Bronchial epithelial cell (primary cell): ENCODE measurements at places on chromosomes 6 and 20.
A peak's percentile ranks its signal among the peaks of the same experiment; 100 is the strongest.

DNA sequence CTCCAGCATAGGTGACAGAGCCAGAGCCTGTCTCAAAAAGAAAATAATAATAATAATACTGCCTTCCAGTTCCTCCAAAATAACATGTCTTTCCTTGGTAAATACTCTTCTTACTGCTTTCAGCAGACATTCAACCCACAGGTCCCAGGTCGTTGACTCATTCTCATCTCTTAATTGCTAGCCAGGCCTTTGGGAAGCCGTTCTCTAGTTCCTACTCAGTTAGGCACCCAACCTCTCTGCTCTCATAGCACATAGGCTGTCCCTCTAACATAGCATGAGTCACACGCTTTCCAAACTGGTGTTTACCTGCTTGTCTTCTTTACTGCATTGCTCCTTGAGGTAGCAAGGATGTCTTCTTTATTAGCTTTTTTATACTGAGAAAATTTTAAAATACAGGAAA lies 98.8 kb downstream of the LAMA2 start:
- peak; percentile 45 for DNase-seq

DNA sequence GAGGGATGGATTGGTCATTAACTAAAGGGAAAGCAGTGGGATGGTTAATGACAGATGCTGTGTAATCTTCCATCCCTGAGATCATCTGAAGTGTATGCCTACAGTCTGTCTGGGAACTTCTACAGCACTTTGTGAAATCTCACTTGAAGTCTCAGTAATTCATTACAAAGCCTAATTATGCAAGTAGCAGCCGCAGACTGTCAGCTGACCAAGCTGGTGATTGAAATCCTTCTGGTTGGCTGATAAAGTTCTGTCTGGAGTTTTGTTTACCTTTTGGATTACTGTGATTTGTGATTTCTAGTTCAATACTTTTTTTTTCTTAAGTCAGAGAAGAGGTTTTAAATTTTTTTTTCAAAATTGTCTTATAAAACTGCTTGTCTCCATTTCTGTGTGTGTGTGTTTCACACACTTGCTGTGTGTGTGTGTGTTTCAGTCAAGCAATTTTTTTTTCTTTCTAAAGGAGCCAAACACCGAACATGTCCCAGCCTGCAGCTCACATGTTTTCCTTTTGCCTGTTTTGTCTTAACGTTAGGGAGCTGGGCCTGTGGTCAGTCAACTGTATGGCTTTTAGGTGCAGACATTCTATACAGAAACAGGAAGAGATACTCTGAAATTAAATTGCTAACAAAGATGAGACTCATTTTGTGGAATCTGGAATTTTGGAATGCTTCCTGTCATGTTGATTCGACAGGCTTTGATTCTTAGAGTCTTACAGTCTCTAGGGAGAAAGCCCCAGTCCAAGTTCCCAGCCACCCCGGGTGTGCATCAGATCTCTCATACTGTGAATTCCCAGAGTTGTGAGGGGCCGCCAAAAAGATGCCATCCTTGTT lies 28.5 kb upstream of the ADGRF4 start:
- DNase-seq, result peak; percentile 95

- DNase-seq, result no peak
Measured at GRCh38 chr6:14550822-14551221, 433.2 kb downstream of the CD83 start.

DNA sequence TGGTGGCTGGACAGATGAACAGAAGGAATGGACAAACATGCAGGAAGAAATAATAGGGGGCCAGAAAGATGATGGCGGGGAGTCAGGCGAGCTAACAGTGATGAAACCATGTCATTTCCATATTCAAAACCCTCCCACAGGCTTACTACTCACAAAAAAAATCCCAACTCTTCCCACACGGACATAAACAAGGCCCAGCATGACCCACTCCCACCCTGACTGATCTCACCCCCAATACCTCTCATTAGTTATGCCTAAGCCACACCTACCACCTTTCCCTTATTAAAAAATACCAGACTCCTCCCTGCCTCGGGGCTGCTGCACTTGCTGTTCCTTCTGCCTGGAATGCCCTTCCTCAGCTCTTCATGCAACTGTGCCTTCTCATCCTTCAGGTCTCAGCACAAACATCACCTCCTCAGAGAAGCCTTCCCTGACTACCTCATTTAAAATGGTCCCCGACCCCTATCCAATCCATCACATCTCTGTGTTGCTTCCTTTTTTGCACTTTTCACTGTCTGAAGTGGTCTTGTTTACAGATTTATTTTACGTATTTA lies 145.8 kb downstream of the PREX1 start:
- DNase-seq, result no peak

GRCh38 chr6:87784690-87785089 lies 82.7 kb upstream of the AKIRIN2 start:
- no peak for DNase-seq

DNA sequence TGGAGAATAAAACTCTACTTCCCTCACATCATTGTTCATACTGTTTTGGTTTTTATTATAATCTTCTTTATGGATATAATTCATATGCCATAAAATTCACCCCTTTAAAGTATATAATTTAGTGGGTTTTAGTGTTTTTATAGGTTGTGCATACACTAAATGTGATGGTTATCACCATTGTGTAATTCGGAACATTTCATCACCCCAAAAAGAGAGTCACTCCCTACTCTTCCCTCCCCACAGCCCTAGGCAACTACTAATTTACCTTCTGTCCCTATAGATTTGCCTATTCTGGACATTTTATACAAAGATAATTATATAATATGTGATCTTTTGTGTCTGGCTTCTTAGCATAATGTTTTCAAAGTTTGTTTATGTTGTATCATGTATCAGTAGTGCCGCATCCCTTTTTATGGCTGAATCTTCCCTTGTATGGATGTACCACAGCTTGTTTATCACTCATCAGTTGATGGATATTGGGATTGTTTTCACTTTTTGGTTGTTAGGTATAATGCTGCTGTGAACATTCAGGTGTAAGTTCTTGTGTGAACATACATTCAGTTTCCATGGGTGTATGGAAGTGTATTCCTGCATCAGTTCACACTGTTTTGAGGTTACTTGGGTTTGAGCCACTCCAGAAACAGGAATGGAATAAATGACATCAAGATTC lies 4.2 kb downstream of the TM9SF4 start:
- no peak for DNase-seq

- no peak for DNase-seq
Measured at GRCh38 chr6:36715469-36715868, 17.8 kb downstream of the RAB44 start.

DNA sequence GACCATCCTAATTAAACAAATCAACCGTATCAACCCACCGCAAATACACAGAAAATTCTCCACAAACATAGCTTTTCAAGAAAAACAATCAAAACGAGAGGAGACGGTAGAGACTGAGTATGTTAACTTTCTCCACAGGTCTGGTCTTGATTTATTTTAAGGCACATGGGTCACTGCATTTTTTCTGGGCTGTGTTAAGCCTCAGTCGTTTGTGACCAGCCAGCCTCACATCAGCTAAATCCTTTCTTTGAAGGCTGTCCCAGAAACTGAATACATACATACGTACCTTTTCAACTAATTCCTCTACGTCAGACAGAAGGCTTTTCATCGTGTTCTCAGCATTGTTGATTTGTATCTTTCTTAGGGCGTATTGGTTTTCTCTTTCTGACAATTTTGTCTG lies 69.4 kb downstream of the LAMA4 start:
- DNase-seq, result no peak

GRCh38 chr6:161649068-161649467 lies 375.2 kb upstream of the AGPAT4 start:
- DNase-seq, result no peak

DNA sequence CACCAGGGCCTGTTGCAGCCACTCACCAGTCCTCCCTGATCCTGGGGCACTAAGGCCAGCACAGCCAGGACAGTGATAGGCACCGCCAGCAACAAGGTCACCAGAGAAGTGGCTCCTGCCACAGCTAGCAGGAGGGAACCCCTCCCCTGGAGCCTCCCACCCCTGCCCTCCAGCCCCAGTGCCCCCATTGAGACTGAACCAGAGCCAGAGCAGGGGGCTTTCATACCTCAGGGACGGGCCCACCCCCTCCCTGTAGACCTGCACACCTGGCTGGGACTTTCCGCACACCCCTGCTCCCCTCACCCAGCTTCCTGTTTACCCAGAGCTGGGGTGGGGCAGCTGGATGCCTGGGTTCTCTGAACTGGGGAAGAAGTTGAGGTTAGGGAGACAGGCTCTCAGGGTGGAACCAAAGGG lies at the start of gene LTB:
LTB (minus strand) TSS at position 195 of the 414 bp plus-strand sequence; CDS start at position 188, 7 bp downstream.
- DNase-seq, result no peak

GRCh38 chr6:70008189-70008588 lies 141.8 kb downstream of the COL19A1 start:
- DNase-seq, result no peak

DNA sequence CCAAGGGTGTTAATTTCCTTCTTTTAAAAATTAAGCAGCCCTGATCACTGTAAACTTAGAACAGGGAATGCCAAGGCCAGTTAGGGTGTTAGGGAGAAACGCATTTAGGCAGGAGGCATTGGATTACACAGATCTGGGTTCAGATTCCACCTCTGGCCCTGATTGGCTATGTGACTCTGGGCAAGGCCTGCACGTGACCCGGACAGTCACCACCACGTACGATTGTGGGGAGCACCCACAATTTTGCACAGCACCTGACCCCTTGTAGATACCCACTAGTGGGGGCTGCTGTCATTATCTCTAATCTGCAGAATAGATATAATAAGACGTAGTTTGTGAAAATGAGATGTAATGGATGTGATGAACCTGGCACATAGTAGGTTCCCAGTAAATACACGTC lies 59.5 kb upstream of the ZNFX1 start:
- DNase-seq, result no peak

DNA sequence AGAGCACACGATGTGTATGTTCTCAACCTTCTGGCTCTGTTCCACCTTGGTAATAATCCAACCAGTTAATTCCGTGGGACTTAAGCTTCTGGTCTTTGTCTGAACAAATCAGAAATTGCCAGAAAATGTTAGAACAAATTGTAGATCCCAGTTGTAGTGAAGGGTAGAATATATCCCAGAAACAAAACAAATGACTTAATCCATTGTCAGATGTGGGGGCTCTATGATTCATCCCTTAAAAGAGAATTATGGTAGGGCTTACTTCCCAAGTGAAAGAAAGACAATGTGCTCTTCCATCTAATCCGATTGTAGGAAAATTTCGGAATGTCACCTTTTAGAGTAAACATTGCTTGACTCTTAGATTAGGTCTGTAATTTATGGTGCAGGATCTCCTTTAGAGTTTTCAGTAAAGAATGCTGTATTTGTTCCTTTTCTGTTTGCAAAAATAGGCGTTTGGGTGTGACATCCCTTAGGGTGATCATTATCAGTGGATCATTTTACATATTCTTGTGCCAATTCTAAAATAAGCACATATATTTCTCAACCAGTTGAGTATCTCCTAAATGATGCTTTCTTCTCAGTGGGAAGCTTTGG lies 234.5 kb upstream of the ZNF217 start:
- peak; percentile 97 for DNase-seq
